Stimulated activated CD8-positive, alpha-beta memory T cell treated with anti-CD3 and anti-CD28 coated beads, Interleukin-15, amount 100 ng/mL, for 24 hours (primary cell): ENCODE measurements at places on chromosomes 7 and 10.

DNA sequence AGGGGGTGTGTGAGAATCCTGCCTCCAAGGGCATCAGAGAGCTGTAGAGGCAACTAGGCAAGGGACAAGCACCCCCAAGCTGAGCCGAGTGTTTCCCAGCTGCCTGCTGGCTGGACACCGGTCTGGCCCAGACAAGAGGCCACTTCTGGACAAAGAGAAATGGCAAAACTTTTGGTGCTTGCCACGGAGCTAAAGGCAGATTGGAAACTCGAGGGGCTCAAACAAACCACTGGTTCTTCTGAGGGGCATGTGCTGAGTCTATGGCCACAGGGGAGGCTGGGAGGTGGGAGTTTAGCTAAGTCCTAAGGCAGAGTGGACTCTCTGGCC is 66.5 kb upstream of the INPP5A start:
- no peak for DNase-seq

GRCh38 chr7:44144968-44145478 is 3.9 kb upstream of the MYL7 start:
- no peak for DNase-seq

GRCh38 chr7:148962440-148962822 is 65.9 kb downstream of the PDIA4 start:
- no peak for DNase-seq

DNA sequence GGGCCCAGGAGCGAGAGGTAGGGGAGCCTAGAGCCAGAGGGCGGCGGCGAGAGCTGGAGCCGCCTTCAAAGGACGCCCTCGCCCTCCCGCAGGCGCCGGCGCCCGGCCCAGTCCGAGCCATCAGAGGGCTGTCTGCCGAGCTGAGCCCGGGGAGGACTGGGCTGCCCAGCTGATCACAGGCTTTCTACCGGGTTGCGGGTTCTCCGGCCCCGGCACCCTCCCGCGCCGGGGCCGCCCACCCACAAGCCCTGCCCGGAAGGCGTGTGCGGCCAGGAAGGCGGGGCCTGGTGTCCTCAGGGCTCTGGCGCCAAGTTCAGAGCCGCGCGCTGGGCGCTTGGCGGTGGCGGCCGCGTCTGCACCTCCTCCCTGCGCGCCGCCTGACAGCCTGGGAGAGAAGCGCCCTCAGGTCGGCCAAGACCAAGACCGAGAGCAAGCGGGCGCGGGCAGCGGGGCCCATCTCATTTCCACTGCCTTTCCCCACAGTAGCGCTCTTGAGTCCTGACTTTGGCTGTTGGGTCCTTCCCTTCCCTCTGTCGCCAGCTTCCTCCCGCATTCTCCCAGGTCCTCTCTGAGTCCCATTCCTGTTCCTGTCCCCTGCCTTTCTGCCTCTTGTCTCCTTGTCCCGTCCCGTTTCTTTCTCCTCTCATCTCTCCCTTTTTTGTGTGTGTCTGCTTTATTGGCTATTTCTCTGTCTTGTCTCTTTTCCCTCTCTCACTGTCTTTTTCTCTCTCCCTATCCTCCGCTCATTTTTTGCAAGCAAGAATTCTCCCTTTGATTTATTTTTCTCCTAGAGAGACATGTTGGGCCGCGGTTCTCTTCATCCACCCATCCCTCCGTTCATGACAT is 60.6 kb upstream of the MSMB start:
- DNase-seq = no peak

- no peak for DNase-seq
Measured at GRCh38 chr10:95730233-95730632, 25.7 kb upstream of the ENTPD1 start.
